Amniotic epithelial cell (primary cell): ENCODE measurements at places on chromosomes 4 and X.
A peak's percentile ranks its signal among the peaks of the same experiment; 100 is the strongest.

- DNase-seq = peak; percentile 89
Observed at GRCh38 chr4:8191136-8191747, 7.8 kb upstream of the SH3TC1 start.

GRCh38 chr4:98993419-98994071, 2.0 kb upstream of the METAP1 start:
- no peak for DNase-seq

GRCh38 chr4:132218406-132218805, 930.7 kb upstream of the PCDH10 start:
- DNase-seq = peak; percentile 21

DNA sequence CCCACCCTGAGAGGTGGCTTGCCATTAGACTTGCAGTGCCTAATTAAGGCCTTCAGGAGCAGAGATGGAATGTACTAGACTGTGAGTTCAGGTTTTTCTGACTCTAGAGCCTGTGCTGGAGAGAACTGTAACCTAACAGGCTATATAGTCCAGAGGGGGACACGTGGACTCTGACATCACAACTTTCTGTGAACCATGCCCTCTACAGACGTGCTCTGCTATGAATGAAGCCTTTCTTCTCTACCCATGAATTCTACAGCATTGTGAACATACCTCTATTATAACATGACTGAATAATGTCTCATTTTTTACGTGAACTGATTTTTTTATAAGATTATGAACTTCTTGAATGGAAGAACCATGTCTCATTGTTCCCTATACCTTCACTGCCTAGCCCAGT, 68.8 kb downstream of the EVC2 start:
- no peak for DNase-seq

GRCh38 chrX:72568406-72569092, 4.1 kb downstream of the HDAC8 start:
- DNase-seq = peak; percentile 78

DNA sequence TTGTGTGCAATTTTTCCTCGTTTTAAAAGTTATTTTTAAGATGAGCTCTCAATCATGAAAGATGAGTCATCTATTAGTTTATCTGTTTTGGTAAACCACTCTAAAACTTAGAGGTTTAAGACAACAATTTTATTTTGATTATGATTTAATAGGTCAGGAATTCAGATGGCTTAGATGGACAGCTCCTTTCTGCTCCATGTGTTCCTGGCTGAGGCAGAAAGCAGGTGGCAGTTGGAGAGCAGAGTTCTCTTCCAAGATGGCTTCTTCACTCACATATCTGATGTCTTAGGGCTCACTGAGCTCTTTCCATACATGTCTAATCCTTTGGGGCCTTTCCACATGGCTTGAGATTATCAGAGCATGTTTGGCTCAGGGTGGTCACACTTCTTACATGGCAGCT, 48.3 kb upstream of the GRPR start:
- no peak for DNase-seq

DNA sequence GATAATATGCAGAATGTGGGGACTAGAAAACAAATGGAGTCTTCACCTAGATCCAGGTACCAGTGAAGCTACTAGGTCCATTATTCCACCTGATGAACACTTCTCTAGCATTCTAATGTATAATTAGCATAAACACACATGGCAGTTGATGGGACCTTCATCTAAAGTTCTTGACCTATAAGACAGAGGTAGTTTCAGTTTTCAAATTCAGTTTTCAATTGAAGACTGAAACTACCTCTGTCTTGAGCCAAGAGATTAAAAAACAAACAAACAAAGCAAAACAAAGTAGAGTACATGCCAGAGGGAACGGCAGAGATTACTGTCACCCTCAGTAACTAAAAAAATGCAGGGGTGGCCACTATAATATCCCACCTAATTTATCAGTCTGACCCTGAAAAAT, 199.9 kb upstream of the NEIL3 start:
- no peak for DNase-seq

DNA sequence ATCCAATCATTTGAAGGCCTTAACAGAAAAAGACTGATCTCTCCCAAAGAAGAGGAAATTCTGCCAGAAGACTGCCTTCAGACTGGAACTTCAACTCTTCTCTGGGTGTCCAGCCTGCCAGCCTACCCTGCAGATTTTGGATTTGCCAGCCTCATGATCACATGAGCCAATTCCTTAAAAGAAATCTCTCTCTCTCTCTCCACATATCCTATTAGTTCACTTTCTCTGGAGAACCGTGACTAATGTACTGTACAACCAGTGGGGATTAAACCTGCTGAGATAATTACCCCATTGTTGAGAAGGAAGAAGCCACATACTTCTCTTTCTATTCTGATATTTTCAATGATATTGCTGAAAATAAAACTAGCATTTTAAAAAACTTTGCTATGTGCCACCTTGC, 711.3 kb upstream of the AMOT start:
- no peak for DNase-seq

DNA sequence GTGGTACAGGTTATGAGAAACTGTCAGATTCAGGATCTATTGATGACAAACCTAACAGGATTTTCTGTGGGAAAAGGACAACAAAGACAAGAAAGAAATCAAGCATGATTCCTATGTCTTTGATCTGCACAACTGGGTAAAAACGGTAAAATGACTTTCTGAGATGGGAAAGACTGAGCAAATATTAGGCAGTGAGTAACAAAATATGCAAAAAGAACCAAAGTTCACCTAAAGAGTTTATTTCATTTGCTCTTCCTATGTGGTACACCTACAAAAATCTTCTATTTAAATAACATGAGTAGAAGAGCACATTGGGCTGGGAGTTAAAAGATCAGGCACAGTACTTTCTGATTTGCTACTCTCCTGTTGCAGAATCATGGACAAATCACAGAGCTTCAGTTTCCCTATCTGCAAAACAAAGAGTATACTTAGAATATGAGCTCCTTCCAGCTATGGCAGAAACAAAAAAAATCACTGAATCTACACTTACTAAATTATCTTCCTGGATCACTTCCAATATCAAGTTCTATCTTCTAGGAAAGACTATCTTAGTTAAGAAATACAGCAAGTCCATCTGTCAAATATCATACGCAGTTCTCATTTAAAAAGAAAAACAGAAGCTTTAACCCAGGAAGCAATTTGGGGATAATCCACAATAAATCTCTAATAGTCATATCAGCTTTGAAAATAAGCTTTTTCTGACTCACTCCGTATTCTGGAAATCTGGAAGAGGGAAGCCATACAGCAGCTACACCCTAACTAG, 37.4 kb downstream of the NFXL1 start:
- peak; percentile 53 for DNase-seq
